ENCODE measurements at places on chromosomes 2 and 18.

DNA sequence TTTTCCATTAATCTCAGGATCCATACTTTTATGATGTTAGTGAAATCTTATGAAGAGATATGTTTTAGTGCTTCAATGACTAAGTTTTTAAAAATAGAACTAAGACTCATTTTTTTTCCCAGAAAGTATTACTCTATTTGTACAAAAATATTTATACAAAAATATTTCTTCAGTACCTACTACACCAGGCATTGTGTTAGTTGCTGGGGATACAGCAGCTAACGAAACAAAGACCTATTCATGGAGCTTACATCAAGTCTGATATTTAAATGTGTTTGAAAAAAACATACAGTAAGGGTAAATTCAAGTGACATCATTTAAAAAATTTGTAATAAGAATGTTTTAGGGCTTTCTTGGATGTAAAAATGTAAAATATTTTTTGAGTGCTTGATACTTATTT, 11.6 kb downstream of the VAPA start:
- no peak for DNase-seq

GRCh38 chr2:139374296-139374850, 594.2 kb upstream of the NXPH2 start:
- no peak for DNase-seq

DNA sequence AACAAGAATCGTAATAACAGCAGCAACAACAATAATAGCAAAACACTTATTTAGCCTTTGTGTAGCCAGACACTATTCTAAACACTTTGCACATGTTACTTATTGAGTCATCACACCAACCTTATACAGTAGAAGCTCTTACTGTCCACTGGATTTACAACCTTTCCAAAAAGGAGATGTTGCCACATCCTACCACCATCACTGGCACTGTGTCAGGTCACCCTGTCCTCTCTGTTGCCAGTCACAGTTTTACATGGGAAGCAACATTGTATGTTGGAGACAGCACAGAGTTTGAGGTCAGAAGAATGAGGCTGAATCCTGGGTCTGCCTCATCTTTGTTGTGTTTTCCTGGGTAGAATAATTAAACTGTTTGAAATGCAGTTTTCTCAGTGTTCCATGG, 201.4 kb upstream of the EPAS1 start:
- no peak for DNase-seq

DNA sequence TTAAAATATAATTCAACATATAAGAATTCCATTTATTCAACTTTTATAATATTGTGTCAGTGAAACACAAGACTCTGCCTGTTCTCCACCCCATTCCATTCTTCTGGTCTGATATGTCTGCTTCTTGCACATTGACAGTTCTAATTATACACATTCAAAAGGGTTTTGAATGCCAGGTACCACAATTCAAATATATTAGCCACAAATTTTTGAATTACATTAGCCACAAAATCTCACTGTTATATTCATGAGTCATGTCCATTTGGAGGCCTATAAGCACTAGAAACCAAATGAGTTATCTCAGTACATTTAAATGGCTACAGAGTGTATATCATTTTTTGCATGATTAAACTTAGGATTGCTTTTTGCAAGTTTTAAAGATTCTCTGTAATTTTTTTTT, 72.1 kb downstream of the CCDC150 start:
- DNase-seq: no peak

- no peak for DNase-seq
These were observed 245.2 kb upstream of the STON1 start for GRCh38 chr2:48284621-48285212.

- DNase-seq: no peak
These were observed 147.3 kb downstream of the GREB1L start for GRCh38 chr18:21389283-21389682.

DNA sequence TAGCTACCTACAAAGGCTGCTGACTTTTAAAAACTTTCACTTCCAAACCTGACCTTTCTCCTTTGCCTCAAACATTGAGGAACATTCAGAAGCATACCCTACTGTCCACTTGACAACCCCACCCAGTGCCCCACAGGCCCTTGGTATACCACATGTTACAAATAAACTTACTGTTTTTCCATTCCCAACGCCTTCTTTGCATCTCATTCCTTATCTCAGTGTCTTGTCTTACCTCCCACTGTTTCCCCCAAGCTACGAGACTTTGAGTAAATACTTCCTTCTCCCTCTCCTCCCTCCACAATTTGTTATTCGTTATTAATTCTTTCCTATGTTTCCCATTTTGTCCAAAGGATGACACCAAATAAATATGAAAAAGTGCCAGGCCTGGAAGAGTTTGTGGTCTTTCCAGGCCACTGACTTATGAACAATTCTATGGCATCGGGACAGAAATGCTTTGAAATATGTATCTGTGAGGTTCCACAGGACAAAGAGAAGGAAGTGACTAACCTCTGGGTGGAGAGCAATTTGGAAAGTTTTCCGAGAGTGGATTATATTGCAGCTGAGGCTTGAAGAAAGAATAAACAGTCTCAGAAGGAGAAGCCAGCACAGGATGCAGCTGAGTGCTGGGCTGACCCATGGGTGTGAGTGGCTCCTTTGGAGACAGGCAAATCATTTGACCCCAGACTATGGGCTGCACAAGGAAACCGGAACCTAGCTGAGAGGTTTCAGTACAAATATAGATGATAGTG, 409.0 kb downstream of the LPIN1 start:
- no peak for DNase-seq

DNA sequence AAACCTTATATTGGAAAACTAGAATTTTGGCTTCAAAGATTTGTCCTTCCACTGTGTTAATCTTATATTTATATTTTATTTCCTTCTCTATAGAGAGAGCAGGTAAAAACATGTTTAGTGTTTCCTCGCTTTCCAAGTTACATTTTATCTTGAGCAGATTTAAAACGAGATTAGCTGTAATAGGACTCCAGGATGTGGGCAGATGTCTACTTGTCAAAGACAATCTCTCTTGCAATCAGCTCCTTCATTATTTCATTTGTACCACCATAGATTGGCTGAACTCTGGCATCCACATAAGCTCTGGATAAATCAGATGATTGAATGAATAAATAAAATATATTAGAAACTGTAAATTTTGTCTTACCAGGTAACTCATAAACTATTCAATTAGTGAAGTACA, 17.5 kb upstream of the KANSL1L start:
- no peak for DNase-seq

GRCh38 chr2:144354953-144355352, 165.0 kb downstream of the ZEB2 start:
- no peak for DNase-seq

DNA sequence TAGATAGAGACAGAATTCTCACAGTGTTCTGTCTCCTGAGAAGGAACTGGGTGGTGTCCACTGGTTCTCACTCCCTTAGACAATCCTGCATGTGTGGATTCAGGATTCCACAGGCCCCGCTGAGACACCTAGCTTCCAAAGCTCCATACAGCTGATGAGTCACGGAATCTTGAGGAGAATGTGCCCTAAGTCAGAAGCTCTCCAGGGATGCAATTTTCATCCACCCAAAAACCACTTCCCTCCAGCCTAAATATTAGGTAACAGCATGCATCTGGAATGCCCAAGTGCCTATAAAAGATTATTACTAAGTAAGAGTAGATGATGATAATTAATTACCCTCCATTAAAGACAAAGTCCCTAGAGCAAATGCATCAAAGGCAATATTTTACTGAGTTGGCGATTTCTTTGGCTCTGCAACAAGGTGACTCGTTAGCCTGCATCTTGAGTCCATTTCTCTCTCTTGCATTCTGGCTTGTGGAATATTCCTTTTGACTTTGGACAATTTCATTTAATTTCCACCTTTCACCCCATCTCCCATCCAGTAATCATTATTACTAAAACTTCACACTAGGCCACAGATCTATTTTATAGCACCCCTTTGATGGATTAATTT, 475.1 kb downstream of the TNS1 start:
- no peak for DNase-seq

- no peak for DNase-seq
These were observed 310.3 kb downstream of the GULP1 start for GRCh38 chr2:188601927-188602326.

DNA sequence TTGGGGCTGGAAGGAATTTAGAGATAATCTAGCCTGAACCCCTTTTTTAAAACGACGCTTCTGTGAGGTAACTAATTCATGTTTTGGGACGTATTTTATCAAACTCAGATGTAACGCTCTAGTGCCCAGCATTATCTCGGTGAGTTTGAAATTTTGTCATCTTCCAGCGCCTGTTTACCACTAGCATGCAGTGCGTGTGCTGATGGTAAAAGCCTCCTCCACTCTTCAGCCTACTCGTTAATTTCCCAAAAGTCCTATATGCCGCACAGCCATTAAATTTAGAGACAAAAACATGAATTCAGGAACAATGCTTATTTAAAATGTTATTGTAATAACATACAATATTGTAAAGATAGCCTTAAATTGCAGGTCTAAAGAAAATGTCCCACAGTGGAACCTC, 2.8 kb downstream of the ZCCHC2 start:
- no peak for DNase-seq

DNA sequence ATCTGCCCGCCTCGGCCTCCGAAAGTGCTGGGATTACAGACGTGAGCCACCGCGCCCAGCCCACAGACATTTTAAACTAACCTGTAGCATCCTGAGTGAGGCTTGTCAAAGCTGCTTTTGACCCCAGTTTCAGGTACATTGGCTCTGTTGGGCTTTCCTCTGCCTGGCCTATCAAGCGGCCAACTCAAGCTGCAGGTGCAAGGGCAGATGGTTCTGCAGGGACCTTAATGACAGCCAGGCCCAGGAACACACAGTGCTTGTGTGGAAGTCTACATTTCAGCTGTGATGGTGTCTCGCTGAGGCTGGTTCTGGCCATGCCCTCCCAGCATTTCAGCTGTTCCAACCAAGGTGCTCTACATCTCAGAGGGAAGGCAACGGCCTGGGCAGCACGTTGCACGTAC, 18.4 kb downstream of the INPP4A start:
- no peak for DNase-seq

DNA sequence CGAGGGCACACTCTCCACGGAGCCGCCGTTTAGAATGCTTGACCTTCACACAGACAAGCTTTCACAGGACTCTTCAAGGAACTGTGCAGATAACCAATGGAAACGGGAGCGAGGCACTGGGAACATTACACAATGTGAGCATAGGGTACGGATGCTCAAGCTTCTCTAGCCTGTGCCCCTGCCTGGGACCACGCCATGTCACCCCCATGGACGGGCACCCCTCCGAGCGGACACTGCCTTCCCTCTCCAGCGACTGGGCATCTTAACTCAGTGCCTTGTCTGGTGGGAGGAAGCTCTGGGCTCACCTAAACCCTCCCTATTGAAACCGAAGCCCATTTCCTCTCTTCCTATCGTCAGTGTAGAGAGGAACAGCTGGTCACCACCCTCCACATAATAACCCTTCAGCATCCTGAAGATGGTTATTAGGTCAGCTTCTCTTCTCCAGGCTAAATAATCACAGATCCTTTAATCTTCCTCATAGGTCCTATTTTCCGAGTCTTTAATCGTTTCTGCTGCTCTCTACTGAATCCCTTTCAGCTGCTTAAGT, 626.7 kb downstream of the GALR1 start:
- DNase-seq: no peak

GRCh38 chr2:204114295-204115136, 178.0 kb downstream of the ICOS start:
- no peak for DNase-seq

GRCh38 chr2:108776475-108776874, 10.1 kb upstream of the CCDC138 start:
- no peak for DNase-seq

DNA sequence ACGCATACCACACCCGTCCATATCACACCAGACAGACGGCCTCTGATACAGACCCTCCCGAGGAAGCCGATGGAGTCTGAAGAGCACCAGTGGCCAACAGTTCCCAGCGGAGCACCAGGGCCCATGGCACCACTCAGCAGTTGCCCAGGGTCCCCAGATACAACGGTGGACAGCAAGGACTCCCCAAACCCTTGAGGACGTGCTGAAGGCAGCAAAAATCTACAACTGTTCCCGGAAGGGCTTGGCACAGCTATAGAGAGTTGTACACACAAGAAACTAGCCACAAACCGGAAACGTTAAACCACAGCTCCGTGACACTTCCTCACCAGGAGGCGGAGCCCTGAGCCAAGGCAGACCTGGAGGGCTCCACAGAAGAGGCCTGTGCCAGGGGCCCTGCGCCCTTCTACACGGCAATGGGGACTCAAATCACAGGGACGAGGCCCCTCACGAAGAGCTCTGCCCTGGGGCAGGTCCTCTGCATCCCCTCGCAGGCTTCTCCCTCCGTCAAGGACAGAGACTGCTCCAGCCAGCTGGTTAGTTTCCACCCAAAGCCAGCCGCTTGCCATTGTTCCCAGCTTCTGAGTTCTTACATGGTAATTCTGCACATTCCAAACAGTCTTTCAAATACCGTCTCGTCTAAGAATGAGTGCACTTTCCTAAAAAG, 133.4 kb downstream of the HDAC4 start:
- peak; percentile 82 for DNase-seq

DNA sequence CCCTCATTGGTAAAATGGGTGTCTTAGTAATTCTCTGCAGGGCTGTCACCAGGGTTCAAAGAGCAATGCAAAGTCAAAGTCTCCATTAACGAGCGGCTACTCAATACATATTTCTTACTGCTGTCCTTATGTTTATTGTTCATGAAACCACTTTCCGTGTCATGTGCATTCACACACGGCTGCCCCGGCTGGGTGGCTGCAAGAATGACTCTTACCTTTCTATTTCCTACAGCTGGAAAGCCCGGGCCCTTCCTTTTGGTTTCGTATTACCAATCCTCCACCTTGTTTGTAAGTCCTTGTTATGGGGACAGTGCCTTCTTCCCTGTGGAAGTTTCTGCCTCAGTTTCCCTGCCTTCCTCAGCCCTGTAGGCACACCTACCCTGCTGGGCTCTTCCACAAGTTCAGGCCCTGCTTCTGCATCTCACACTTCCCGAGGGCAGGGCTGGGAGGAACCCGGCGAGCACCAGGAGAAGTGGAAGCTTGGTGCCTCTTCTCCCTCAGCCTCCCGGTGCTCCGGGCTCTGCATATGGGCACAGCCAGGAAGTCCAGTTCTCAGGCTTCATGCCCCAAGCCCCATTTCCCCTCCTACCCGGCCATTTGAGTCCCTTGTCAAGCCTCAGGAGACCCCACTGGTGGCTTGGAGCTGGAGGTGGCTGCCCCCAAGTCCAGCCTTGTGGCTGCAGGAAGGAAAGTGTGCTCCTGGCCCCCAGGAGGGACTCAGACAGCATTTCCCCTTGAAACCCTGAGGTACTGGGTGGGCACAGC, 18.7 kb upstream of the ACKR3 start:
- no peak for DNase-seq

DNA sequence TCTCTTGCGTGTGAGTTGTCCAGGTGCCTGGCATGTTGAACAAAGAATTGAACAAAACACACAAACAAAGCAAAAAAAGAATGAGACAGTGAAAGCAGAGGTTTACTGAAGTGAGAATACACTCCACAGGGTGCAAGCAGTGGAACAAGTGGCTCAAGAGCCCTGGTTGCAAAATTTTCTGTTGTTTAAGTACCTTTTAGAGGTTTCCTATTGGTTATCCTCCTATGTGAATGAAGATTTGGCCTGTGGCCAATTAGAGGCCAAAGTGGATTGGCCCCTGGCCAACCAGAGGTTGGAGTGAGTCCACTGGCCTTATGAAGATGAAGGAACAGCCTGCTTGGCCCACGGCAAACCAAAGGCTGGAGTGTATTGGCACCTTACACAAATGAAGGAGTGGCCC, 1188.5 kb upstream of the NRXN1 start:
- no peak for DNase-seq

GRCh38 chr2:200782251-200782650, 29.5 kb upstream of the BZW1 start:
- DNase-seq: no peak

GRCh38 chr2:36277881-36278523, 77.6 kb upstream of the CRIM1 start:
- DNase-seq: no peak

Data from activated T-cell treated with anti-CD3 and anti-CD28 coated beads for 48 hours (primary cell).